ENCODE measurements at places on chromosomes 2 and 18.

DNA sequence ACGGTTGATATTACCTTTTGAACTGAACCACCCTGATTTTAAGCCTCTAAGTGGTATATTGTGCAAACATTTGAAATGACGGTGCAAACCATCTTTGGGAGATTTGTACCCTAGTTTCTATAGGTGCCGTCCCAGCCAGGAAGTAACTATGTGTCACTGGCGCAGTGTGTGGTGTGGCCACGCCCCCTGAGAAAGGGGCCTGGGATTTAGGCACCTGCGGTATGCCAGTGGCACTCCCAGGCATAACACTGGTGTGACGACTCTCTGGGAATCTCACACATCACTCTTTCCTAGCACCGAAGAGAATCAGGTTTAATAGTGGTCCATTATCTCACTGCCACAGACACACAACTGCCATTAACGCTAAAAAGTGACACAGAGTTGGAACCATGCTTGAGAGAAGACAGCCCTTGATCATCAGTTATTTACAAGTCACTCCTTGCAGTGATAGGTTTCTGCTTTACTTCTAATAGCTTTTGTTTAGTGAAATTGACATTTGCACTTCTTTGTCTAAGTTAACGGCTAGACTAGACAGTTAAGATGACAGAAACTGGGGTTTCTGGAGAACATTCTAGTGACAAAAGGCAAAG is 11.1 kb downstream of the AQP4 start:
- no peak for DNase-seq

GRCh38 chr2:29351916-29352591 is 236.8 kb downstream of the CLIP4 start:
- DNase-seq: no peak

DNA sequence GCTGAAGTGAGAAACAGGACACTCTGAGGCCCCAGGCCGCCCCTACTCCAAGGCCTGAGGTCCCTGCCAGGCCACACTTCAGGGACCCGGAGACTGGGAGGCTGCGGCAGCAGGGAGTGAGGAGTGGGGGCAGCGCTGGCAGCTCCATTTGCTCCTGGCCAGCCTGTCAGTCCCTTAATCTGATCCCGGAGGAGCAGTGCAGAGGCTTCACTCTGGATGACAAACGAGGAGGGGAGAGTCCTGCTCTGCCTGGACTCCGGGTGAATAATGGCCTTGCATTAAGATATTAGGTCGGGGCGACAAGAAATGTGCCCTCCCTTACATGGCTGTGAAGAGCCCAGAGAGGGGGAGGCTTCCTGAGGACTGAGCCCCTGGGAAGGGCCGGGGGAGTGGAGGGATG is 14.3 kb upstream of the PRSS56 start:
- no peak for DNase-seq

GRCh38 chr2:212686285-212686895 is 147.8 kb upstream of the ERBB4 start:
- DNase-seq: peak; percentile 27

- no peak for DNase-seq
Observed at GRCh38 chr2:241095594-241096290, 6.3 kb downstream of the MTERF4 start.

- no peak for DNase-seq
Observed at GRCh38 chr2:235908826-235909225, 259.4 kb downstream of the GBX2 start.

DNA sequence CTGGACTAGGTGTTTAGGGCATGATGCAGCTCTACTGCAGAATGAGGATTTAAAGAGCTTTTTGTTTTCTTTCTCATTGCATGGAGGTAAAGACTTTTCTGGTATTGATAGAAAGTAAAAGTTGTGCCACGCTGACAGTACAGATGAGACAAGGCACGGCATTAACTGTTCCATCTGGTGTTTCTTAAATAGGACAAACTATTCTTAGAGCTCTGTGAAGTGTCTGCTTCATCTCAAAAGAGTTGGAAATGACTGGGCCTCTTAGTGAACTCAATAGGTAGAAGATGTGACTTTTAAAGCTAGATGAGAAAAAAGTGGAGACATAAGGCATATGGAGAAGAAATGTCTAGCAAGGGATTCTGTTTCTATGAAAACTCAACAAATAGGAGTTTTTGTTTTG is 321.8 kb downstream of the RPRM start:
- DNase-seq: no peak

DNA sequence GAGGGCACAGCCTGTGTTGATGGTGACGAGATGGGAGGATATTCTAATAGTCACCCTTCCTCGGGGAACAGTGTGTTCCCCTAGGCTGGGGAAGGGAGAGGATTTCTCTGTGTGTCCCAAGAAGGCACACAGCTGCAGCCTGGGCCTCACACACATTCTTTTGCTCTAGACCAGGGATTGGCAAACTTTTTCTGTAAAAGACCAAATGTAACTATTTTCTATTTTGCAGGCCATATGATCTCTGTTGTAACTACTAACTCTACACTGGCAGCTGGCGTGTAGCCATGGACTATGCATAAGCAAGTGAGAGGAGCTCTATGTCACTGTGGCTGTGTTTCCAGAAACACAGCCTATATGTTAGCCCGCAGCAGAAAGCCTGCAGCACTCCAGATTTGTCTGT is 65.8 kb downstream of the ARHGAP28 start:
- DNase-seq: no peak

GRCh38 chr2:8662239-8662879 is 19.5 kb upstream of the ID2 start:
- DNase-seq: no peak

- no peak for DNase-seq
Observed at GRCh38 chr2:167404627-167405284, 516.5 kb downstream of the XIRP2 start.

- DNase-seq: no peak
Observed at GRCh38 chr2:151189125-151189524, 72.5 kb downstream of the RBM43 start.

- DNase-seq: peak; percentile 3
Observed at GRCh38 chr2:121818546-121818945, 63.1 kb downstream of the TSN start.

DNA sequence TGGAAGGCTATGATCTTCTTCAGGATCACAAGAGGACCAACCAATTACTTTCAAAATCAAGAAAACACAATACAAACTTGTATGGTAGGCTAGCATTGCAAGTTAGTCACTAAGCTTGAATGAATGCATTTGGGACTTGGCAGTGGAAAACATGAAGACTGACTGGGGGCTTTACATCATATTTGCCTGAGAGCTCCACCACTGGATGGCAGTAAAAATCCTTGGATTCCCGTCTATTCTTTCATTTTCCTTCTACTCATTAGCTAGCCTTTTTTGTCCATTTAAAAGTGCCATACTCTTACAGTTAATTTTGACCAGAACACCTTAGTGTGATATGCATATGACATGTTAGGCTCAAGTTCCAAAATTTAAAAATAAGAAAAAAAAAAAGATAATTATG is 63.5 kb upstream of the RASGRP3 start:
- DNase-seq: no peak

- DNase-seq: no peak
Observed at GRCh38 chr18:60247103-60247502, 125.5 kb downstream of the MC4R start.

DNA sequence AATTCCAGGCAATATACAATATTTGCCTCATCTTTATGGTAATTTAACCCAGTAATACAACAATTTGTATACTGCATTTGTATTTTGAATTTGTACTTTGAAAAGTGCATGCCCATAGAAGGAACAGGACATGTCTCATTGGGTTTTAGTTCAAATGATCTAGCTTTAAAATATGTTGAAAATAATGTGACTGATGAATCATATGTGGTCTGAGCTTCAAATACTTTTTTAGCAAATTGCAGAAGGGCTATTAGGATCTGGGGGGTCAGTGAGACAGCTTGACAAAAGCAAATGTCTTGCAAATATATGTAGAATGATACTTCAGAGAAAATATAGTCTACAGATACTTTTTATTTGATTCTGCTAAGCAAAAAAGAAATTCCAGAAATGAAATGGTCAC is 248.9 kb downstream of the DCC start:
- no peak for DNase-seq

GRCh38 chr2:46377101-46377581 is 79.9 kb downstream of the EPAS1 start:
- no peak for DNase-seq

DNA sequence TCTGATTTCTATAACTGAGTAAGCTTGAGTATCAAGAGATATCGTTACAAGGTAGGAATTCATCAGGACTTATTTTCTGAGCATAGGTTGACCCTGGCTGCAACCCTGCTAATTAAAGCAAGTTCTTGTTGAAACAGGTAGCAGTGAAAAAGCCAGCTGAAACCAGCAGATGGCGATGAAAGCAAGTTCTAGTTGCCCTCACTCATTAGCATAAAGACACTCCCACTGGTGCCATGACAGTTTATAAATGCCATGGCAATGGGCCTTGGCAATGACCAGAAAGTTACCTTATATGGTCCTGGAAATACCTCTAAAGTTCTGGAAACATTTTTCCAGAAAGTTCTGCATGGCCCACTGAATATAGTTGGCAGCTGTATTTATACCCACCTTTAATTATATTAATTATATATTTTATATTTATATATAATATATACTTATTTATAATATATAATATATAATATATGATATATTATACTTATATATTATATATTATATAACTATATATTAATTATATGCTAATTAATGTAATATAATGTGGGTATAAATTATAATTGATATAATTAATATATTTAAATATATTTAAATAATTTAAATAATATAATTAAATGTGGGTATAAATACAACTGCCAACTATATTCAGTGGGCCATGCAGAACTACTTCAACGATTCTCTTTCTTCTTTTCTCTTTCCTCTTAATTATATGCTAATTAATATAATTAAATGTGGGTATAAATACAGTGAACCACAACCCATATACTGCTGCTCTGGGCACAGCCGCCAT is 188.0 kb downstream of the CDH7 start:
- peak; percentile 48 for DNase-seq

GRCh38 chr2:157842106-157842879 is 33.8 kb downstream of the ACVR1 start:
- no peak for DNase-seq

DNA sequence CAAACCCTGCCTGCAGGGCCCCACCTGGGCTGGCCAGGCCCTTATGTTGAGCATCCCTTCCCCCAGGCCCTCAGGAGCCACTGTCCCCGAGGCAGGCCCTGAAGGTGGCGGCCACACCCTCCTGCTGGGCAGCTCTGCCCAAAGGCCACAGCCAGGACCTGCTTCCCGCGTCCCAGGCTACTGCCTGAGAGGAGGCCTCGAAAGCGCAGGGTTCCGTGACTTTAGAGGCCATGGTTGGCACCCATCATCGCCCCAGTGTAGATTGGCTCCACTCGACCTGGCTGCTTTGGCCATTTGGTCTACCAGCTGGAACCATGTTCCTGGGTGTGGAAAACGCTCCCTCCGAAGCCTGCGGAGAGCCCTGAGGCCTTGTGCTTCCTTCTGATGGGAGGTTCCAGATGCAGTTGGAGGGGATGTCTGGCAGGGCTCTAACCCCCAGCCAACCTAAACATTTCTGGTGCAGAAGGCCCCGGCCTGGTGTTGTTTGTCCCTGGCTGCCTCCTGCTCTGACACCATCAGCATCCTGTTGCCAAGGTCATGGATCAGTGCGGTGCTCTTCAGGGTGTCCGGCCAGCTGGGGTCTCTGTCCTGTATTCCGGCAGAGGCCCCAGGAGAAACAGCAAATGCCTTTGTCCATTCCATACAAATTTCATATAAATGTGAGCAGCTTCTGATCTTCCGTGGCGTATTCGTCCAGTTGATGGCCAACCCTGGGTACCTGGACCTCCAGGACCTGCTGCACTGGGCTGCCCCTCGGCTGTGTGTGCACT is 14.7 kb downstream of the CAPN10 start:
- no peak for DNase-seq

- DNase-seq: no peak
Observed at GRCh38 chr2:200787351-200788120, 24.2 kb upstream of the BZW1 start.

DNA sequence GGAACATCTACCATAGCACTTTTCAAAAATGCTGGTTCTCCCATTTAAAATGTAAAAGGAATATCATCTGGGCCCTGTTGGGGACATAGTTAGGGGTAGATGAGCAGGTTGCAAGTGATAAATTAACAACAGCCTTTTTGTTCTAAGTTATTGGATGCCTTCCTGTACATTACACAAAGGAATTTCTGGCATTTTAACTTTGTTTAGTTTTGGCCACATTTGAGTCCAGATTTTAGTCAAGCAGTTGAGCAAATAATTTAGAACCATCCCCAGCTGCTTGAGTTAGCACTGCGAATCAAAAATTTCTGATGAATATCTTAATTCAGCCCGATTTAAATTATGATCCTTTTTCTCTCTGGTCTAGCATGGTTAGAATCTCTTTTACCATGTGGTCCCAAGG is 124.4 kb downstream of the TTC27 start:
- no peak for DNase-seq

GRCh38 chr2:189163889-189164288 is 15.7 kb downstream of the COL5A2 start:
- DNase-seq: no peak

DNA sequence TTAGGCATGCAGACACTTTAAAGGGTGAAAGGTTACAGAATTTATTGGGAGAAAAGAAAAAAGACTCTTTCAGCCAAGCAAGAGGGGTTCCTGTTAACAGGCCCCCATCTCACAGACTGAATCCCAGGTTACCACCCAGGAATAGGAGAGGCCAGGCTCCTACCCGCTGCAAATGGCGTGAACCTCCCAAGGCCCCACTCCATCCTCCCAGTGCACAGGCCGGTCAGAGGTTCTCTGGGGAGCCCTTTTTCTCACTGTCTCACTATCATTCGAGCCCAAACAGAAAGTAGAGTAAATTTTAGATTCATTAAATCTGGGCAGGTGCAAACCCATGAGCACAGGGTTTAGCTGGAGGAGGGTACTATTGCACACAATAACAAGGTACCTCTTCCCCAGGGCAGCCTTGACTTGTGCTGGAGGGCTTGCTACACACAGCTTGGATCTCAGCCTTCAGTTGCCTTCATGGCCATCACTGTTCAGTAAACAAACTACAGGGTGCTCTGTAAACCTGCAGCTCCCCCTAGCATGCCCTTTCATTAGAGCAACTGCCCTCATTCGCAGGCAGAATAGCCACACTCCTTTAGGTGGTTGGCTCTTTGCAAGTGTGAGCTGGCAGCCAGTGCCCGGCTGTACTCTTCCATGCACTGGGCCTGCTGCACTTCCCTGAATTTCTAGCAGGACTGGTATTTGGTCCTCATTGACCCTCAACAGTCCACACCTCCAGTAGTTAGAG is 7.3 kb upstream of the PLEK start:
- DNase-seq: peak; percentile 66

DNA sequence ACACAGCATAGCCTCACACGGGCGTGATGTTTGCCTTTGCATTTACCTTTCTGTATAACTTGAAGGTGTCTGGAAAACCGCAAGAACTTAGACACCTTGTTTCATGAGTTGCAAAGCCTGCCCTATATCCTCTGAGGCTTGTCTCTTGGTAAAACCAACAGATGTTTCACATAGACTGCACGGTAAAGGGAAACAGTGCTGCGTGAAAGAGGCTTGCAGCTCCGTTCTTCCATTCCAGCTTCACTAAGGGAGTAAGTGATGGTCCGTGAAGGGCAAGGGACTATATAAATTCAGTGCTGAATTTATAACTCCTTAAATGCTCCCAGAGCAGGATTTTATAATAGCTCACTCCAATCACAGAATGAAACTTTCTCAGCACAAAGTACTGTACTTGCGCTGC is 360.5 kb downstream of the SOX11 start:
- no peak for DNase-seq

Measured in AML-193 (cell line).